Aorta (tissue), 5 donors: ENCODE measurements at places on chromosomes 5 and 9.

DNA sequence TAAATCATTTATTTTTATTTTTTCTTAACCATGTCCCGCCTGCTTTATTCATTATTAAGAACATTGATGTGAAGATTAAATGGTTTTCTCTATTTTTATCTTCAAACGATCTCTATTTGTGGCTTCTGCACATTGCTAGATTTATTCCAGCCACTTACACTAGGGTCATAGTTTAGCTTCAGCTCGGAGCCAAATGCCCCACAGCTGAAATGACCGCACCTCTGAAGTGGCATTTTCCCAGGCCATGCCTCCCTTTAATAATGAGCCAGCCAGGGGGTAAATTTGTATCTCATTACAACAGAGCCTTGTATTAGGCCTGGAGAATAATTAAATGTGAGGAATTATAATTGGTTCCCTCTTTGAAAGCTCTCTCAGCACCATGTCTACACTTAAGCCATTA, 89.4 kb downstream of the DOCK8 start:
- no peak for DNase-seq

DNA sequence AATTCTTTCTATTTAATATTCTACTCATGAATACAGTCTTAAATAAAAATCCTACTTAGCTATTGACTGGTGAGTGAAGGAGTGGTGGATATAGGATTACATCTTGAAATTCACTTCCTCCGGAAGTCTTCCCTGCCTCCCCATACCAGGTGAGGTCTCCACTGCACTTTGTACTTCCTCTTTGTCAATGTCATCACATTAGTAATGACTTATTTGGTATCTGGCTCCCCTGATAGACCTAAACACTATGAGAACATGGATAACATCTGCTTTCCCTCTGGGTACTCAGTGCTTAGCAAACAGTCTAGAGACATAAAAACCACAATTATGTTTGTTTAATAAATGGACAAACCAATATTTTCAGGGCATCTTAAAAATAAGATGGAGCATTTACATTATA, 532.1 kb downstream of the PDE4D start:
- DNase-seq: no peak

DNA sequence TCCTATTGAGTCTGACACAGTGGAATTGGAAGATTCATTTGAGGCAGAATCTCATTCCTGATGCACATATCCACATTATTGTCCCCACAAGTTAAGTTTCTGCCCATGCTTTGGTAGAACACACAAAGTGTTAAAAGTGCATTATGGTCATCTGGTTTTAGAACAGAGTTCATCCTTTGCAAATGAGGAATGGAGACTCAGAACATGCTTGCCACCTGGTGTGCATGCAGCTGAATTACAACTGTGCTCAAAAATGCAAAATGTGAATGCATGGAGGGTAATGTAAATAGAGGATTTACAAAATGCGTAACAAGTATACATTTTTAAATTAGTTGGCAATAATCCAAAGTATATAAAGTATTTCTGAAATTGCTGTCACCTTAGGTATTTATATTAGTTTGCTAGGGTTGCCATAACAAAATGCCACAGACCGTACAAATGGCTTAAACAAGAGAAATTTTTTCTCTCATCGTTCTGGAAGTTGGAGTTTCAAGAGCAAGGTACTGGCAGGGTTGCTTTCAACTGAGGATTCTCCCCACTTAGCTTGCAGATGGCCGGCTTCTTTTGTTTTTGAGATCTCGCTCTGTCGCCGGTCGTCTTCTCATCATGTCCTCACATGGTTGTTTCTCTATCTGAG, 671.1 kb downstream of the TAF11L14 start:
- no peak for DNase-seq

- no peak for DNase-seq
These were observed 67.6 kb upstream of the RANBP3L start for GRCh38 chr5:36369219-36369690.

- peak; percentile 79 for DNase-seq
These were observed 39.7 kb upstream of the SLC25A51 start for GRCh38 chr9:37943345-37944265.

GRCh38 chr9:73579823-73580222, 428.2 kb downstream of the ANXA1 start:
- no peak for DNase-seq

DNA sequence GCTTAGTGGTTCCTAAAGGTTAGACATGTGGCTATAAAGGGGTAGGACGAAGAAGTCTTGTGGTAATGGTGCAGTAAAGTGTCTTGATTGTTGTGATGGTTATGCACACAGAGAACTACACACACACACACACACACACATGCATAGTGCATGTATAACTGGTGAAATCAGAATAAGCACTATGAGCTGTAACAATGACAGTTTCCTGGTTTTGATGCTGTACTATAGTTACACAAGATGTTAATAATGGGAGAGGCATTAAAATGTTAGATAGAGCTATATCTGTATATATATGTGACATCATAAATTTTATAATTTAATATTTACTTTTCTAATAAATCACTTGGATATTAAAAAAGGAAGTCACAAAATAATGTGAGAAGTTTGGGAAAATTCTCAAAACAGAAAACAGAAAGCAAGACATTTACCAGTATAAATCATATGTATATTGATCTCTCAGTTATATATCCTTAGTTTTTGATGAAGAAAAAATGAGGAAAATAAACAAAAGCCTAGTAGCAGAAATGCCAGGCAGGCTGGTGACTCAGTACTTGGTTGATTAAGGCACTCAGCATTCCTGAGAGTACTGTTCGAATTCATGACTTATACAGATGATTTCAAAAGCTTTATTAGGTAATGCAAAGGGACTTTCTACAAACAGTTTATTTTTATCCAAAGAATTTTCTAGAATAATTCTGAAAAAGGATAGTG, 350.5 kb upstream of the DAB2 start:
- DNase-seq: no peak

GRCh38 chr9:110083866-110084265, 124.1 kb downstream of the C9orf152 start:
- no peak for DNase-seq

DNA sequence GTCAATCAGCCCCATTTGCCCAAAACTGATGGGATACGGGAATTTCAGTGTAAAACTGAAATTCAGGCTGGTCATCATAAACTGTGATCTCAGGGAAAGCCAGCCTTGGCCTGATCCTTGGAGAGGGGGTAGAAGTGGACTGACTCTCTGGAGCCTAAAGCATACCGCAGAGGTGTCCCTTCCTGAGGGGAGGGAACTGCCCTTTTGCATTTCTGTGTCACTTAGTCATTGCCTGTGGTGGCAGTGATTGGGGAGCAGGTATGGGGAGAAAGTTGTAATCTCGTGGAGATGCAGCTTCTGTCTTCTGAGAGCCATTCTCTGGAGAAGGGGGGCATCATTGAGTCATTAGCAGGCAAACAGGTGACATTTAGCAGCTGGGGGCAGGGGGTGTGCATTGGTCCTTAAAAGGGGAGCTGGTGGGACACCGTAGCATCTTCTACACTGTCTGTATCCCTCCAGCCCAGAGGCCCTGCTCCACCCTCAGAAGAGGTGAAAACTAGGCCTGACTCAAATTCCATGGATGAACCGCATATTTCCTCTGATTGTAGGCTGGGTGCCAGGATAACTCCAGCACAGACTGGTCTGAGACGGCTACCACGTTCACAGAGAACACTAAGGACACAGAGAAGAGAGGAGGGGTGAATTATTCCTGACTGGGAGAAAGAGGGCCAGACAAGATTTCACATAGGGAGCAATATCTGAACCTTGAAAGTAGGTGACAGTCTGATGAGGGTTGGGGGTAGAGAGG, 143.3 kb downstream of the SEC61B start:
- DNase-seq: no peak

DNA sequence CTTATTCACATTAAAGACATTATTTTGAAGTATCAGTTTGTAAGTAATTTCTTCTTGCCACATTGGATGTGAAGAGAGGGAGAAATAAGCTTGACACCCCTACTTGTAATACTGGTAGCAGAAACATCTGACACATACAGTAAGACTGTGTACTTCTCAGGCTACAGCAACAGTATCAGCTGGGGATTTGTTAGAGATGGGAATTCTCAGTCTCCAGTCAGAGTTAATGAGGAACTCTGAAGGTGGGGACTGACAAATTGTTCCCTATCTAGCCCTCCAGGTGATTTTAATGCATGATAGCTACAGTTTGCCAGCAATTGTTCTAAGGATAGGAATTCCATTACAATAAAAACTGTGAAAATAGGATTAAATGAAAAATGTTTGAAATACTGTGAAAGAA, 524.8 kb downstream of the PRR16 start:
- DNase-seq: no peak

DNA sequence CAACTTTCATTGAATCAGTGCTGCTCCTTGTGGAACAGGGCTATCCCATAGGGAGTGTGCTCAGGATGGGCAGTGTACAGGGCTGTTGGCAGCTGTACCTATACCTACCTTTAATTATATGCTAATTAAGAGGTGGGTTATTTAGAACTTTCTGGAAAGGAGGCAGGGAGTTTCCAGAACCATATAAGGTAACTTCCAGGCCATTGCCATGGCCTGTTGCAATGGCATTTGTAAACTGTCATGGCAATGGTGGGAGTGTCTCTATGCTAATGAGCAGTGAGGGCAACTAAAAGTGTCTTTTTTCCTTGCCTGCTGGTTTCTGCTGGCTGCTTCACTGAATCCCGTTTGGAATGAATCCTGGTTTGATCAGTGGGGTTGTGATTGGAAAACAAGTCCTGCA, 2.3 kb upstream of the ARHGAP26 start:
- no peak for DNase-seq

- no peak for DNase-seq
These were observed 472.0 kb upstream of the WWC1 start for GRCh38 chr5:167819406-167819805.

DNA sequence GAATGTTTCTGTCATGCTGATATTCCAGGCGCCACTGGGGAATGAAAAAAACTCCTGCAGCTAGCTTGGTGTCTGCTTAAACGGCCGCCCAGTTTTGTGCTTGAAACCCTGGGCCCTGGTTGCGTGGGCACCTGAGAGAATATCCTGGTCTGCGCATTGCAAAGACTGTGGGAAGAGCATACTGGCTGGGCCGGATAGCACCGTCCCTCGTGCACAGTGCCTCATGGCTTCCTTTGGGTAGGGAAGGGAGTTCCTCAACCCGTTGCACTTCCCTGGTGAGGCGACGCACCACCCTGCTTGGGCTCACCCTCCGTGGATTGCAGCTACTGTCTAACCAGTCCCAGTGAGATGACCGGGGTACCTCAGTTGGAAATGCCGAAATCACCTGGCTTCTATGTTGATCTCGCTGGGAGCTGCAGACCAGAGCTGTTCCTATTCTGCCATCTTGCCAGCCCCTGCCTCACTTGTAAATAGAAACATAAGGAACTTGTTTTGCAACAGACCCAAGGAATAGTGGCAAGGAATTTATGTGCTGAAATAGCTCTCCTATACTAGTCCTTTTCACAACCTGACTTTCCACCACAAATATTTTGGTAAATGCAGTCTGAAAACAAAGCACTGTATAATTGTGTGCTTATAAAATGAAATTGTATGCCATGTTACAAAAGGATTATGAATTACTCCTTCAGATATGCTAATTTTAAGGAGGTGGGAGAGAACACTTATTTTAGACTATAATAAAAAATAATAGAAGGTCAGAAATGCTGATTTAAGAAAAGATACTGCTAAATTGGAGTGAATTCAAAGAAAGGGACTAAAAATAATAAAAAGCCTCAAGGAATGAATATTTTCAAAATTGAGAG, 90.3 kb downstream of the ADAMTSL1 start:
- DNase-seq: no peak

DNA sequence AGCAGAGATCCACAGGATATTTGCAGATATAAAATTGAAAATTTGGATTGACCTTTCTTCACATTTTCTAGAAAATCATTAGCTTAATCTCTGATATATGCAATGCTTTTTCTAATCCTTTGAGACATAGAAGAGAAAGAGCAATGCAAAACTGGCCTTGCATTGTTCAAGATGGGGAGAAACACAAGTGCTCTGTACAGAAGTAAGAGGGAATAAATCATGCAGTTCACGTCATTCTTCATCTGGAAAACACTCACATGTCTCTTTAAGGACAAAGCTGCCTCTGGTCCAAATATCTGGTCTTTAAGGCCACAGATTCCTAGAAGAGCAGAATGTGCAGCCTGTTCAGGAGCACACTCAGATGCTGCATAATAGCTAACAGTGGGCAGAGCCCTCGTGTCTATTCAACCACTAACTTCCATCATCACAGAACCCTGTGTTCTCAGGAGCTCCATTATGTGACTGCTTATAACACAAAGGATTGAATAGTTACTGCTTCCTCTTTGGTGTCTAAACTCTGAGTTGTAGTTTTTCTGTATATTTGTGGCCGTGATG, 277.5 kb downstream of the PLK2 start:
- no peak for DNase-seq

DNA sequence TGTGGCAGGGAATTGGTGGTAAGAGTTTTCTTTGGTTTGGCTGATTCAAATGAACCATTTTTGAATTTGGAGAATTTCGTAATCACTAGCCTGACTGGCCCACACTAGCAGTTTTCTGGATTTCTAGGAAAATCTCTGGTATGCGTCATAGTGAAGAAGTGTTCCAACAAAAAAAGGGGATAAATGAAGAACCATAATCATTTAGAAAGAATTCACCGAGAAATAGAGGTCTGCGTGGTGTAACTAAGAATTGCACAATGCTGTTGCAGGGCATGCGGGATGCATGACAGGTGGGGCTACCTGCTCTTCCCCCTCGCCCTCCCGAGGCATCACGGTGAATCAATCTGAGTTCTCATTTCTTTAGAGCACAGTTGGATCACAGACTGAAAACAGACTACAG, 232.3 kb upstream of the PAPPA start:
- DNase-seq: no peak

GRCh38 chr9:136837146-136837855, 5.0 kb upstream of the AJM1 start:
- no peak for DNase-seq

DNA sequence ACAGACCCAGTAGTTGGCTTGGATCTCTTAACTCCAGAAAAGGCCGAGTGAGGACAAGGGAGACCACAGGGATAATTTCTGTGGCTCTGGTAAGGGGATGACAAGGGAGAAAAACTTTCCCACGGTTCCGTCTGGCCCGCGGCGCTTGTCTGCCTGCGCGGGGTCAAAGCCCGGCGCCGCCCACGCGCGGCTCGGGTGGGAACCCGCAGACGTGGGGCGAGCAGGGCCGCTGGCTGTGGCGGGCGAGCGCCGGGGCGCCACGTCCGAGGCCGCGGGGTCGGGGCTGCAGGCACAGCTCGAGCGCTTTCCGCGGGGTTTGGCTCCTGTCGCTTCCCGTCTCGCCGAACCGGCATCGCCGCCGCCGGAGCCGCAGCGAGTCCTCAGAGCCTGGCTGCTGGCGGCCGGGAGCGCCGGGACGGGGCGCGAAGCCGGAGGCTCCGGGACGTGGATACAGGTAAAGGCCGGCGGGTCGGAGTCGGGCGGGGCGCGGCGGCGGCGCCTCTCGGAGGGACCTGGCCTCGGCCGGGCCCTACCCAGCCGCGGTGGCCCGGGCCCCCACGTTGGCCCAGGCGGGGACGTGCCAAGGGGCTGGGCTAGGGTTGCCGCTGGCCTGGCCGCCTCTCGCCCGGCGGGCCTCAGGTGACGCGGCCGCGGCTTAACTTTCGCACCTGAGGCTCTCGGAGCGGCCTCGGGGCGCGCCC, at the start of gene RNF180:
Gene RNF180 (plus strand): TSS at position 344 of the 701 bp plus-strand sequence. CDS start 34,965 bp downstream, outside the sequence.
- peak; percentile 64 for DNase-seq

GRCh38 chr9:90916147-90916734, 114.6 kb downstream of the SYK start:
- DNase-seq: no peak

GRCh38 chr9:125088752-125089151, 54.6 kb downstream of the SCAI start:
- DNase-seq: no peak
